Smooth muscle cell of the umbilical artery (primary cell): ENCODE measurements at places on chromosomes 3 and 15. TPM values are rescaled to one million over a fixed set of nuclear protein-coding genes. Genes with fewer than 3 reads are reported as not detected.

GOLGA6L10 gene
- 0.30 and 0.78 TPM in 2 replicates for total RNA-seq

GOLGA6D gene
- 0.05 TPM in 1 of 2 replicates, not detected in the other for total RNA-seq

CLDN16 gene
- total RNA-seq: under 0.01 and 0.23 TPM in 2 replicates

GABRG3 gene
- under 0.01 and 0.42 TPM in 2 replicates for total RNA-seq

SLC38A3 gene
- not detected in 2 replicates for total RNA-seq

GLDN gene
- under 0.01 TPM in 1 of 2 replicates, not detected in the other for total RNA-seq
